GM10248 (cell line): ENCODE measurements at places on chromosomes 2 and 18.

- no peak for DNase-seq
These were observed 152.8 kb downstream of the EHBP1 start for GRCh38 chr2:62858231-62858832.

DNA sequence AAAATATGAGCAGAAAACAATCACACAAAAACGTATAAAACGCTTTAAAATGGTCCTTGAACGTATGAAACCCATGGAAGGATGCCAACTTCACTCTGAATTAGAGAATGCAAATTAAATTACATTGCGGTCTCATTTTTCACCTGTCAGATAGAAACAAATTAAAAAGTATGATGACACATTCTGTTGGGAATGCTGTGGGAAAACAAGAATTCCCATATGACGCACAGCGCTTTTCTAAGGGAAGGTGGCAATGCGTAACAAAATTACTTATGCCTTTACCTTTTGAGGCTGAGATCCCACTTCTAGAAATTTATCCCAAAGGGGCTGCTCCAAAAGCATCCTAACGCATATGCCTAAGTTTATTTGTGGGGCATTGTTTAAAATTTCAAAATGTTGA is 3.8 kb upstream of the RPS7 start:
- DNase-seq: no peak

- no peak for DNase-seq
These were observed 112.3 kb downstream of the ARHGAP15 start for GRCh38 chr2:143241403-143242088.

DNA sequence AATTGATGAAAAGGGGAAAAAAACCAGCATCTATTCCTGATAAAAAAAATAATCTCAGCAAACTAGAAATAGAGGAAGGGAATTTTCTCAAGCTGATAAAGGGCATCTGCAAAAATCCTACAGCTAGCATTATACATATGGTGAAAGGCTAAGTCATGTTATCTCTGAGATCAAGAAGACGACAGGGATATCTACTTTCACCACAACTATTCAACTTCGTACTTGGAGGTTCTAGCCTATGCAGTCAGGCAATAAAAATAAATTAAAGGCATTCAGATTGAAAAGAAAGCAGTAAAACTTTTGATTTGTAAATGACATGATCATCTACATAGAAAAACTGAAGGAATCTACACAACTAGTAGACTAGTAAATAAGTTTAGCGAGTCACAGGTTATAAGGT is 58.2 kb downstream of the CAB39 start:
- no peak for DNase-seq

DNA sequence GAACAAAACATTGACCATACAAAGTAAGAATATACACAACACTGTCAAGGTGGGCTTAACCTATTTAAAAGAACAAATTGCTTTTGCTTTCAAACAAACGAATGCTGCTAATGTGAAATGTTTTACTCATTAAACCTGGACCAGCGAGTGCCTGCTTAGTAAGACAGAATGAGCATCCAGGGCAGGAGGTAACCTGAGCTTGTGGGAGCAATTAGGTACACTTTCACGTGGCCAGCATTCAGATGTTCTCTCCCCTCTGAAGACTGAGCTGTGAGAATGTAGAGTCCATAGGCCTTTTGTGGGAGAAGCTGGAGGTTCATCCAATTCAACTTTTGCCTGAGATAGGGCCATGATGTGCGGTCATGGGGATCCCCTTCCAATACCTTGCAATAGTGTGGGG is 266.5 kb downstream of the TSN start:
- DNase-seq: no peak

DNA sequence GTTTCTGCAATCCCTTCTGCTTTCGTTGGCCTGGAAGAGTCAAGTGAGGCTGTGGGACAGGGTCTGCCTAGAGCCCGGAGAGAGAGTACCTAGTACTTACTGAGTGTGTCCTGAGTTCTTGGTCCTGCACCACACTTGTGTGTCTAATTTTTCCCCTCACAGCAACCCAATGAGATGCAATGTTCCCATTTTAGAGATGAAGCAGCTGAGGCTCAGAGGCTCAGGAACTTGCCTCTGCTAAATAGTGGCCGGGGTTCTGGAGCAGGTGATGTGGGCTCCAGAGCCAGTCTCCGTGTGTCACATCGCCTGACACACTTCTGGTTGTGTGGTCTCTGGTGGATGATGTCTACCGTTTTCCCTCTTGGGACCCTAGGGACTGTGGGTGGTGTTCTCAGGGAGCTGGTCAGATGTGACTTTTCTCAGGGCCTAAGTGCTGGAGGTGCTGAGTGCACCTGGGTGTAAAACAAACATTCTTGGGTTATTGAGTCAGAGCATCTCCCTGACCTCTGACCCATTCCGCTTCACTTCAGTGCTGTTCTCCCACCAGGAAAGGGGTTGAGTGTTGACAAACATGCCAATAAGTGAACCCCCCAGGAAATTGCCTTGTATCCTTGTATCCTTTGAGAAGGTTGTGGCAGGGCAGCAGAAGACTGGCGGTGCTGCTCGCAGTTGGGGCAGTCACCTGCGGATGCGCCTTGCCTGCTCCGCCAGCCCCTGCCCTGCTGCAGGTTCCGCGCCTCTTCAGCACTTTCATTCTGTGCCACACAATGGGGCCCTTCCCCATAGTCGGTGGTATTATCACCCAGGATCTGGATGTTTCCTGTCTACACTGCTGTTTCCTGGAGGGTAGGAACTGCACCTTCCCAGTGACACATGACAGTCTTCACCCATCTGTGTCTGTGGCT is 32.1 kb downstream of the HK2 start:
- no peak for DNase-seq

- no peak for DNase-seq
These were observed 19.1 kb downstream of the BCL2L11 start for GRCh38 chr2:111139637-111140317.

DNA sequence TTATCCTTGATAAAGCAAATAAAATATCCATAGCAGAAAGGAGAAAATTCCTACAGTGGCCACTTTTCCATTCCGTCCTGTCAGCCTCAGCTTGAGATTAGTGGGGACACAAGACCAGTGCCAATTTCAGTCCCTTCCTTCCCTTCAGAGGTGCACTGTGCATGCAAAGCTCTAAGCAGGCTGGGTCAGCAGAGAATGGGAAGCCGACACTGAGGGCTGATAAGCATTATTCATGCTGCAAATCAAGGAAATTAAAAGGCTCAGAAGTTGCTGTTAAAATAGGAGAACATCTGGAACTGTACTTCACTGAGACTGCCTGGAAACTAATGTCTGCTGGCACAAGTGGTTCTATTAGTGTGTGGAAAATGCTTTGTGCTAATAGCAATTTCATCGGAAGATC is 534.3 kb downstream of the ADCYAP1 start:
- no peak for DNase-seq

DNA sequence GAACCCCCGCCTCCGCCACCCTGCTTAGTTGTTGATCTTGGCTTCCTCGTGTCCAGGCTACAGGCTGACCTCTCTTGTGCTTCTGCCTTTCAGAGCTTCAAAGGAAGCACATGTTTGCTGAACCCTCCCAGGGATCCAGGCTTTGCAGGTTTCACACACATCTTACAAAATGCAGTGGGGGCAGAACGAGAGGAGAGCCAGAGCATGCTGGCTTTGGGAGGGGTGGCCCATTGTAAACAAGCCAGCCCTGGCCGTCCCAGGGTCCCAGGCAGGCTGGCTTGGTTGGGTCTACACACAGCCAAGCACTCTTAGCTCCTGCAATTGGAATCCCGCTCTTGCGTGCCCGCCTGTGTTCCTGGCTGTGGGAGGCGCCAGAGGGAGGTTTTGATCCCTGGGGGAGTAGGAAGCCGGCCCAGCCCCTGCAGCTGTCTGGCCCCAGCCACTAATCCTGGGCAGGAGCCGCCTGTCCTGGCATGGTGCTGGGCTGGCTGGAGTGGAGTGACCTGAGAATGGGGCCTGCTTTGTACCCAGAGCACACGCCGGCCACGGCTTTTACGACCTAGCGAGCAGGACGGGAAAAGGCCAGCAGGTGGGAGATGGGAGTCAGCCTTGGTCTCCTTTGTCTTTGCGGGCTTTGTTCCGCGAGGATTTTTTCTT is 53.9 kb downstream of the SH3BP4 start:
- no peak for DNase-seq

DNA sequence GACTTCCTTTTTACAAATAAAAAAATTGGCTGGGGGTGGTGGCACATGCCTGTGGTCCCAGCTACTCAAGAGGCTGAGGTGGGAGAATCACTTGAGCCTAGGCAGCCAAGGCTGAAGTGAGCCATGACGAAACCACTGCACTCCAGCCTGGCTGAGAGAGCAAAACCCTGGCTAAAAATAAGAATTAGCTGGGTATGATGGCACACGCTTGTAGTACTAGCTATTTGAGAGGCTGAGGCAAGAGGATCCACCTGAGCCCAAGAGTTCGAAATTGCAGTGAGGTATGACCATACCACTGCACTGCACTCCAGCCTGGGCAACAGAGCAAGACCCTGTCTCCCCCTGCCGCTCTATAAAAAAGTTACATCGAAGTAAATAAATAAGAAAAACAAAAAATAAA is 33.7 kb downstream of the GFPT1 start:
- DNase-seq: no peak

DNA sequence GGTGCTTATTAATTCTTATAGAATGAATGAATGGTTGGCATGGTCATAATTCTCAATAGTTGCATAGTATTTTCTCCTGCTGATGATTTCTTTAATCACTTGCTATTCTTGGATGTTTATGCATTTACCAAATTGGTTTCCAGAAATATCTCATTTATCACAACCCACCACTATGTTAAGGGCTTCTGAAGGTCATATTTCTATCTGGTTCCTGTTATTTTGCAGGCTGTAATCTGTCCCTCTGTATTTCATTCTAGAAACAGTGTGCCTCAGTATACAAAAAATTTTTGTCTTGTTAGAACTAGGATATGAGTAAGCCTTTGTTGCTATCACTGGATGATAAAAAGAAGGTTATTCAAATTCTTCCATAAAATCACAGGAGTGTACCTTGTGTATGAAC is 6.1 kb upstream of the ATP8B1 start:
- DNase-seq: no peak

GRCh38 chr2:137178951-137179377 is 413.6 kb downstream of the THSD7B start:
- no peak for DNase-seq

GRCh38 chr2:10193851-10194820 is 71.6 kb downstream of the RRM2 start:
- DNase-seq: no peak

DNA sequence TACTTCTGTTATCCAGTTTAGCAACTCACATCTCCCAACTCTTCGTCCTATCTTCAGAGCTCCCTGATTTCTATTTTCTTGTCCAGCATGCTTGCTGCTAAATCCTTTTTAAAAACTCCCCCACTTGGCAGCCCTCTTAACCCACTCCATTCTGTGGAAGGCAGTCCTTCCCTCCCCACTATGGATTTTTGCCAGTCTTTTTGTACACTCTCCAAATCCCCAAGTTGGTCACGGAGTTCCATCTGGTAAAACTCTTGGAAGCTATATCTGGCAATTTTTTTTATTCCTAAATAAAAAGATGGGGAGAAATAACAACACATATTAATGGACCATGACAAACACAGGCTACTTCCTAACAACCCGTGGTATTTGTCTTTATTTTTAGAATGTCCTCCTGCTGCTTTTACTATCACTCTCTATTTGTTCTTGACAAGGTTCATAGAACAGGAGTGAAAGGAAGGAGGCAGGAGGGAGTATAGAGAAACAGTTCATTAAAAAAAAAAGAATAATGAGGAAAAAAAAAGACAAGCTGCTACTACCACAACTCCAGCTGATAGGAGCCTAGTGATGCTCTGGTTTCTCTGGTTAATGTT is 120.0 kb upstream of the THSD7B start:
- no peak for DNase-seq

DNA sequence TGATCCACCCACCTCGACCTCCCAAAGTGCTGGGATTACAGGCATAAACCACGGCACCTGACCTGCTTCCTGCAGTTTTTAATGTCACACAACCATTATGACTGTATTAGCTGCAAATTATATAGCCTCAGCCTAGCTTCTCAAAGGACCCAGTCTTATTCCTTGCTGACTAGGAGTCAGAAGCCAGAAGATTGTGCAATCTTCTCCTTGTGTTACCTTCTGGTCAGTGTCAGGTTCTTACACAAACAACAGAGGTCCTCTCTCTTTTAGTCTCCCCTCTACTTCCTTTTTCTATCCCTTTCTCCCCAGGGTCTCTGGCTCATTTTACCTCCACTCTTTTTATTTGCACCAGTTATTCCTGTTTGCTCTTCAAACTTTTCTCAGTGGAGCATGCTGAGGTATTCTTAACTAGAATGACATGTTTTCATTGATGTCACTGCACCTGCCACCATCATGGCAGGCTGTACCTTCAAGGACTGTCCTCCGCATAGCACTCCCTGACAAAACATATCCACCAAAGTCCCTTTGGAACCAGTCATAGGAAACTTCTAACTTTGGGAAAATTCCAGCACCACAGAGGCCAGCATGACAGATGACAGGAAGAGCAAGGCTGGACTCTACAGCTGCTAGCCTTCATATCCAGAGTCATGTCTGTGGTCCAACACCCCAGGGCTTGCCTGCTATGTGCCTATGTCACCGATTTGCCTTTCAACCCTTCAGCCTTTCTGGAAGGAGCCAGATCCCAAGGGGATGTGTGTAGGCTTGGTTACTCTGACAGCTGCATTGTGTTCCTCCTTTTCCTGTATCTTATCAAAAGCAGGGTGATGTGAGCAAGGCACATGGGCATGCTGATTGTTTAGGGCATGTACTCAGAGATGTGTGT is 45.2 kb upstream of the EPC2 start:
- DNase-seq: no peak

- DNase-seq: no peak
These were observed 5.9 kb upstream of the RNF152 start for GRCh38 chr18:61898640-61899101.

DNA sequence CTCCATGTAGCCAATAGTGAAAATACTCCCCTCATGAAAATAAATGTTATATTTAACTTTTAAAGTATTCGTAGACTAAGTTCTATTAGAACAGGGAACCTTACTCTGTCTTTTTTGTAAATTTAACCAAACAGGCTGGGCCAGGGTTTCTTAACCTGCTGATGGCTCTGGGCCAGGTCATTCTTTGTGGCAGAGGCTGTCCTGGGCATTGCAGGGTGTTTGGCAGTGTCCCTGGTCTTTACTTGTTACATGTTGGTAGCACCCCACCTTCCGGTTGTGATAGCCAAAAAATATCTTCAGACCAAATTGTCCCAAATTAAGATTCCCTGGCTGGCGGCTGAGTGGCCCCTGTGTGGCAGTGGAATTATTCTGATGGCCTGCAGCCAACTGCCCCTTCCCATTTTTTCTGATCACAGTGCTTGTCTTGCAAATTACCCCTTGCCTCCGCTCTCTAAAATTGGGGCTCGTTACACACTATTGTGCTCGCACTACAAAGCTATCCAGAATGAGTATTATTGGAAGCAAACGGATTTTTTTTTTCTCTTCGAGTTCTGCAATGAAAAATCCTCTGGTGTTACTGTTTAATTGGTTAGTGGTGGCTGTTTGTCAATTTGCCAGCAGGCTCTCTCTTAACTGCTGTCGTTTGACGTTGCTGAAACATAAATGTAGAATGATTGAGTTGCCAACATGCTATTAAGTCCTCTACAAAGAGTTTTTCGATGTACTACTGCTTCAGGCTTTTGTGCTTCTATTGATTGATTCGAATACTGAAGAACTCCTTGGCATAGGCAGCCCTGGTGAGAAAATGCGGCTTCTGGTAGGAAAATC is 216.9 kb downstream of the SH3RF3 start:
- no peak for DNase-seq
